Astrocyte of the hippocampus (primary cell): ENCODE measurements at places on chromosomes 12 and 14.

- no peak for DNase-seq
Measured at GRCh38 chr12:46110223-46110611, 119.8 kb upstream of the SCAF11 start.

DNA sequence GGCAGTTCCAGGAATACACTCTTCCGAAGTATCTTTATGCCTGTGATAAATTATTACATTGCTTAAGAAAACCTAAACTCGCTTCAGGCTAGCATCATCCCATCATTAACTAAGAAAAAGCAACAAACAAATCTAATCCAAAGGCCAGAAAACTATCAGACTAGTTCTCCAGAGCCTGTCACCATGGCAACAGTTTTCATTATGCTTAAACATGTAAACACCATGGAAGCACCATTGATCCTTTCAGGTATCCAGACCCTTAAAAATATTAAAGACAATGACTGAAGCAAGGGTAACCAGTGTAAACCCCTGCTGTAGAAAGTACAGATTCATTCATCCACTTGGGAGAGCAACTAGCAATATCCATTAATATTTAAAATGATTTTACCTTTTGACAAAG, 9.8 kb downstream of the DAD1 start:
- DNase-seq, result no peak

DNA sequence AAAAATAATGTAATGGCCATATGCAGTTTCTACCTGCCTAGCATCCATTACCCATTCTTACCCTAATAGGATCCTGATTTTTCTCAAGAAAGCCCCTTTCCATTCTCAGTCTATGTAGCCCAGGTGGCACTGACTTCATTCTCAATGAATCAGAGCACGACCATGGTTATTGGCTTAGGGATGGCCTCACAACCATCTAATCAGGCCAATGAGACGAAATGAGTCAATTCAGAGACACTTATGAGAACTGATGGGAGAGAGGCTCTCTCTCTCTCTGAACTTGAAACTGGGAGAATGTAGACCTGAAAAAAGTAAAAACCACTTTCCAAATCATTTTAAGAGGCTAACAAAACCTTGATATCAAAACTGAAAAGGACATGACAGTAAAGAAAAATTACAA, 45.3 kb upstream of the OXA1L start:
- no peak for DNase-seq

- DNase-seq, result no peak
Measured at GRCh38 chr14:100436745-100437406, 113.7 kb downstream of the SLC25A47 start.

DNA sequence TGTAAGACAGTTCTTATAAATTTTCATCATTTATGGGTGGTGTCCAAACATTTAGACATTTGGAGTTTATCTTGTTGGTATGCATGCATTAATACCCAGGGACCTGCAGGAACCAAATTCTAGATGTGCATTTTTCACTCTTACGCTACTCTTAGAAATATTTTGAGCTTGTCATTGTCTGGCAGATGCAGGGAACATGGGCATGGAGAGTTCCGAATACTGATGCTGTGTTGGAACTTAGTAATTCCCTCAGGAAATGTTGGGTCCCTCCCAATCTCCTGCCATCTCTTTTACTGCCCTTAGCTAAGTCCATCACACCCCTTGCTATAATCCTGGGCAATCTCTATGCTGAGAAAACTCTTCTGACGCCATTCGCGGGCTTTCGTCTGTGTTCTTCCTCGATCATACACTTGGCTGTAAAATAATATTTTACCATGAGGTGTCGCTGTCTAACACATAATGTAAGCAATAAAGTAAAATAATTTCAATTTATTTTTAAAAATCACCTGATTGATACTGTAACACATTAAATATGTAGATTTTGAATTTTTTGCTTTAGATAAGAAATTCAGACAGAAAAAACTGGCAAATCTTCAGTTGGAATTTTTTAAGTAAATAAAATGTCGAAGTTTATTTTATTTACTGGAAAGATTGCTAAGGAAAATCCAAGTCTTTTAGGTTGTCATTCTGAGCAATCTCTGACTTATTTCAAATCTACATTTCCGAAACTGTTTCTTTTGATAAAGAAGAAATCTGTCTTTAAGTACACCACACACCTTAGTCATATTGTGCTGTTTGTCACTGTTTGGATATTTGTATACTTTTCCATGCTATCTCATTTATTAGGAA, 304.1 kb upstream of the SSTR1 start:
- DNase-seq, result peak; percentile 50

DNA sequence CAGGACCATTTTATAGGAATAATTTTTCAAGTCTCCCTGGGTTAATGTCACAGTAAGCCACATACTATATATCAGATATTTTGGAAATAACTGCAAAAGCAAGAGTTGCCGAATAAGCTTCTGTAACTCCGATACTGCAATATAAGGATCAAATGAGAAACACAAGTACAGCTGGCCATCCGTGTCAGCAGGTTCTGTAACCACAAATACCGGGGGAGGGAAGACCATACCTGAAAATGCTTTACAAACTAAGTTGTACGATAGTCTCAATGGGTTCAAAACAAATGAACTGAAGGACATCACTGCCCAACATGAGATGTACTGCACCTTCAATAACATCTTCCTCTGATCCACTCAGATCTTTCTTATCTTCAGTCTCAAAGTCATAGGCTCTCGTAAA, 1.8 kb downstream of the SYCP3 start:
- DNase-seq, result no peak

GRCh38 chr12:11228296-11228879, 41.1 kb downstream of the PRB3 start:
- peak; percentile 55 for DNase-seq

DNA sequence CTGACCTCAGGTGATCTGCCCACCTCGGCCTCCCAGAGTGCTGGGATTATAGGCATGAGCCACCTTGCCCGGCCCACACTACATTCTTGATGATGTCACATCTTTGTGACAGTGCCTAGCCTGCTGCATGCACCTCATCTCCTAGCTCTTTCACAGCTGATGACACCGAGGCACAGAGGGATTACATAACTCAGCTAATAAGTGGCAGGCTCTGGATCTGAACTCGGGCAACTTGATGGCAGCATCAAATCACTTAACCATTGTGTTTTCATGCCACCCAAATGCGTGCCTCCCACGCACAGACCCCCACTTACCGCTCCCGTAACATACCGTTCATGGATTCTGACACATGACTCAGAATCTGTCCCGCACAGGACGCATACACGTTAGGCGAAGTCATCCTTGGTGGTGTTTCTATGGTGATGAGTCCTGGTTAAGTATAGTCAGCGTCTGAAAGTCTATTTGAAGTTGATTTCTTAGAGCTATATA, 7.4 kb downstream of the TMEM120B start:
- DNase-seq, result peak; percentile 86

DNA sequence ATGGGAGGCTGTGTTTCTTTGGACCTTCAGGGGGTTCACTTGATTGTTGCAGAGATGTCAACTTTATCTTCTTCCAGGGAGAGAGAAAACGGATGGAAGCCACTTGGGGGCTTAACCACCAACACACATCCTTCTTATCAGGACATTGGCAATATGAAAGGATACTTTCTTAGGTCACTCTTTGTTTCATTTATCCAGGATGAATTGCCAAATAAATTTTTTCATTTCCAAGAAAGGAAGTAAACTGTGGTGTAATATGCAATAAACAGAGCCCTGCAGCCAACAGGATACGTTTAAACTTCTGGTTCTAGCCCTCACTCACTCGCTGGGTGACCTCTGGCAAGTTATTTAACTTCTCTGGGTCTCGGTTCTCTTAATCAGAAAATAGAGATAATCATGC, 77.8 kb downstream of the CCDC60 start:
- no peak for DNase-seq

GRCh38 chr14:104651876-104652260, 37.5 kb upstream of the INF2 start:
- no peak for DNase-seq

- DNase-seq, result no peak
Measured at GRCh38 chr12:5561057-5561456, 129.1 kb downstream of the NTF3 start.

DNA sequence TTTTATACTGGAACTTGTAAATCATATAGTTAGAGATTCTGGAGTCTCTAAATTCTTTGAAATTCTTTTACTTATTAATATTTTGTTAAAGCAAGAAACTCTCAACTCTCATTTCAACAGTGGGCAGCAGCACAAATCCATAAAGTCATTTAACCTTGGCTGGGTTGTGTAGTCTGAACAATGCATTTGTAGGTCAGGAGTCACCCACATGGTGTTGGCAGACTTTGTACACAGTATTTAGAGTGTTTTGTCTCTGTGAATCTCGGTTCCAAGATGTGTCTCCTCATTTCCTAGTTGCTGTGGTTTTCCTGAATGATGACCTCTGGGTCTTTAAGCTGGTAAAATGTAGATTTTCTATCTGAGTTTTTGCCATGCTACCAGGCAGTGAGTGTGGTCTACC, 20.8 kb upstream of the STRAP start:
- DNase-seq, result no peak

DNA sequence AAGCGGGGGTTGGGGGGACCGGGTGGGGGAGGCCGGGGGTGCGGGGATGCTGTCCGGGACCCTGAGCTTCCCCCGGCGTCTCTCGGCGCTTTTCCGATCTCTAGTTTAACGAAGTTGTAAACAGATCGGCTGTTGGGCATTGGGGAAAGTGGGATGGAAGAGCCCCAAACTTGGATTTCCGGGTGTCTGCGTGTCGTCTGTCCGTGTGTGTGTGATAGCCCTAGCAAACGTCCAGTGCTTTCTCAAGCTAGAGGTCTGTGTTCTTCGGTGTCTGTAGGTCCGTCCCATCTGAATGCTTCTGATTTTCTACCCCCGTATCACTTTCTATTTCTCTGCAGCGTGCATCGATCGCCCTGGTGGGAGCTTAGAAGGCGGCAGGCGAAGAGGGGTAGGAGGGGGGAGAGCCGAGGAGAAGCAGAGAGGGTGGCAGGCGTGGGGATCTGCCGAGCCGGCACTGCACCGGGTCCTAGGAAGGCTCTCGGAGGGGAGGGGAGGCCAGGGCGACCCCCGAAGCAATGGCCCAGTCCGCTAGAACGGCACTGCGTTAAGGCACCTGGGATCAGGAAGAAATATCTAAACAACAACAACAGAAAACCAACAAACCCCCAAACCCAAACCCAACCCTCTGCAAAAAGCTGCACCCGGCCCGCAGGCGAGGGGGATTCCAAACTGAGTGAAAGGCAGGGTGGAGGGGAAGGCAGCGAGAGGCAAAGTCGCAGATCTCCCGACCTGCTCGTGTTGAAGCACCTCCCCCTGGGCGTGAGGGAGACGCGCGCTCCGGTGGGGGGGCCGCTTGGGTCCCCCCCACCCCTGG, 1.0 kb downstream of the KCNA1 start:
- DNase-seq, result peak; percentile 18

GRCh38 chr12:108468196-108468968, 46.7 kb upstream of the FICD start:
- peak; percentile 61 for DNase-seq

GRCh38 chr12:11623382-11623781, 26.1 kb upstream of the ETV6 start:
- DNase-seq, result no peak

DNA sequence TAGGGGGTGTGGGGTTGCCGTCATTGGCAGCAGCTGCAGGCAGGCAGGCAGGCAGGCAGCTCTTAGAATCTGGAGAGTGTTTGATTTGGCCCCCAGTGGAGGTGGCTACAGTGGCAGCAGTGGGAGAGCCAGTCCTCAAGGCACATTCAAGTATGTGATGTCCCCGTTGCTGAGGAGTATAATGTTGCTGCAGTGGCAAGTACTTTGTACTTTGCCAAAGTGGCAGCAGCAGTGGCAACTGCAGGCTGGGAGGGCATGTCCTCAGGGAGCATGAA, 147.1 kb downstream of the PAPOLA start:
- DNase-seq, result no peak

- DNase-seq, result no peak
Measured at GRCh38 chr12:113591480-113591974, 119.9 kb upstream of the LHX5 start.

DNA sequence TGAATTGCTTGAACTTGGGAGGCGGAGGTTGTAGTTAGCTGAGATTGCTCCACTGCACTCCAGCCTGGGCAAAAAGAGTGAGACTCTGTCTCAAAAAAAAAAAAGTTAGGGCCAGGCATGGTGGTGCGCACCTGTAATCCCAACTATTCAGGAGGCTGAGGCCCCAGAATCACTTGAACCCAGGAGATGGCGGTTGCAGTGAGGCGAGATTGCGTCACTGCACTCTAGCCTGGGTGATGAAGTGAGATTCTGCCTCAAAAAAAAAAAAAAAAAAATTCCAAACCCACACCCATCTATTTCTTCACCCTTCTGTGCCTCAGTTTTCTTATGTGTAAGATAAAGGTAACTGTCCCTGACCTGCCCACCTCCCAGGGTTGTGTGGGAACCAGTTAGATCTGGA, 11.0 kb upstream of the MLXIP start:
- no peak for DNase-seq

DNA sequence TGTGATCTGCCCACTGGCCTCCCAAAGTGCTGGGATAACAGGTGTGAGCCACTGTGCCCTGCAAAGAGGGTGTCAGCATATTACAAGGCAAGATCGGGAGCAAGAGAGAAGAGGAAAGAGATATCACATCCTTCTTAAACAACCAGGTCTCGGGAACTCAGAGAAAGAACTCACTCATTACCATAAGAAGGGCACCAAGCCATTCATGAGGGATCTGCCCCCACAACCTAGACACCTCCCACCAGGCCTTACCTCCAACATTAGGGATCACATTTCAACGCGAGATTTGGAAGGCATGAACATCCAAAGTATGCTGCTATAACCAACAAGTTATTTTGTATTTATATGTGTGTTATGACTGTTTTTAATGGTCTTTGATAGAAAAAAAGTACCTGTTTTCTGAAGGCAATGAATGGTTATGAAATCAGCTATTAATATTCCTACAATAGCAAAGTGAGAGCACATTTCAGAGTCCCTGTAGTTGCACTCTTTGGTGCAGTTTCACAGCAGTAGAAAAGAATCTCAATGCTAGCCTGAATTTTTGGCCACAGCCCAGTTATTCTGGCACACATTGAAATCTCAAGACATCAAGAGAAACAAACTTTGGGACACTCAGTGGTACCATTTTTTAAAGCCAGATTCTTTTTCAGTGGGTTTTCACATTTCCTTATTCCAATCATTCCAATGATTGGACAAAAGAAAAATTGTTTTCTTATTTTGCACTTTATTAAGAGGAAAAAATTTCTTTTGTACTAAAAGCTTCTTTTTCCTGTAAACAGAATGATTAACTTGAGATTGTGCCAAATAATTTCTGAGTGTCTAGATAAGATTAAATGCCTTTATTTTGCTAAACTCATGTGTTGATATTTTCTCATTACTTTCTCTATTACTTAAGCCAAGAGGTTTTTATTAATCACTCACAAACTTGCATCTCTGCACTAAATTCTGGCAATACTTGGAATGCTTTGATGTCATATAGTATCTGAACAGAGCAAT, 582.6 kb upstream of the ATP2B1 start:
- DNase-seq, result peak; percentile 5

GRCh38 chr12:51441583-51441982, 17.0 kb downstream of the SLC4A8 start:
- peak; percentile 83 for DNase-seq

DNA sequence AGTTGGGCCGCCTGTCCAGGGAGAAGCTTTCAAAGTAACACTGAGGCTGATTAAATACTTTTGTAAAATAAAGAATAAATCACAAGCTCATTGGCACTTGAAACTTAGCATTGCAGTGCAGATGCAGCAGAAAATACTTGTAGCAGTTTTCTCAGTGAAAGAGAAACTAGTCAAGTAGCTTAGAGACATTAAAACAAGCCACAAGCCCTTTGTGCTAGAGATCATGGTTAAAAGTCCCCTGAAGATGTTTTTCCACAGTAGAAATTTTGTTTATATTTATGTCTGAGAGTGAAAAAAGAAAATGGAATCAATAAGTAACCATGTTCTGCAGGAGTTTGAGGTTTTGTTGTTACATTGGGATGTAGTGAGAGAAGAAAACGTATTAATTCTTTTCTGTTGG, 5.9 kb downstream of the PSEN1 start:
- DNase-seq, result peak; percentile 20
